CD4-positive, alpha-beta T cell (primary cell): ENCODE measurements at places on chromosomes 4 and X. TPM values are rescaled to one million over a fixed set of nuclear protein-coding genes. Genes with fewer than 3 reads are reported as not detected.

DNA sequence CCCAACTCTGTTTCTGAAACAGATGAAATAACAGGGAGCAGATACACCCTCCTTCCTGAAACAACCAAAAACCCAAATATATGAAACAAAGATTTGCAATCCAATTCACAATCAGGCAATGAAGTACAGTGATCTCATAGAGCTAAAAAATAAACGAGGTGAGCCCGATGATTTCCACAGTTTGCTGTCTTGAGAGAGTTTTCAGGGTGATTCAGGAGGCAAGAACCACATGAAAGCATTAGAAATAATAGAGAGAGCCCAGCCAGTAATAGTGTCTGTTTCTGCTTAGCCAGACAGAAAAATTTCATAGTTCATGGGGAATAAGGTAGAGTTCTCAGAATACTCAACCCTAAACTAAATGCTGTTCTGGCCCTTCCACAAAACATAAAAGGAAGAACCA is 296.2 kb downstream of the PDHA2 start:
- no peaks in the 10 kb centered on the region for H3K27me3 ChIP-seq
- H3K4me1 ChIP-seq: no peaks in the 10 kb centered on the region
- DNase-seq: no peak
- no peak overlapping the region for H3K4me3 ChIP-seq

DNA sequence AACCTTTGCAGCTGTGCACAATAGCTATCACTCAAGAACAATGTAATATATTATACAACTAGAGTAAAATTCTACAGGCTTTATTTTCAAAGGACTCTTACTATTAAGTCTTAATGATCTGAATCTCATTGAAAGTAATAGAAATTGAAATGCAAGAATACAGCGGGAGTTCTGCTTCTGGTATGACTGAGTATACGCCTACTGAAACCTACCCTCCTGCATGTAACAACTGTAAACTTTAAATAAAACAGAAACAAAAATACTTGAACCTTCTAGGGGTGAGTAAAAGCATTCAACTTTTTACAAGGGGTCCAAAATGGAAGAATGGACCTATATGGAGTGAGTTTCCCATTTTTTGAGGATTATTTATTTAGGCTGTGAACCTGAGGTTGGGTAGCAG is 13.5 kb downstream of the DCHS2 start:
- no peak overlapping the region for H3K4me3 ChIP-seq
- H3K27ac ChIP-seq: no peak overlapping the region
- H3K4me1 ChIP-seq: no peaks in the 10 kb centered on the region
- DNase-seq: no peak
- peaks cover 2% of the 10 kb centered on the region for H3K27me3 ChIP-seq
- H3K36me3 ChIP-seq: no peaks in the 10 kb centered on the region

- H3K27ac ChIP-seq: no peak overlapping the region
- no peak overlapping the region for H3K4me3 ChIP-seq
- no peaks in the 10 kb centered on the region for H3K36me3 ChIP-seq
Observed at GRCh38 chr4:76969941-76970529, 20.5 kb downstream of the SEPTIN11 start.

DNA sequence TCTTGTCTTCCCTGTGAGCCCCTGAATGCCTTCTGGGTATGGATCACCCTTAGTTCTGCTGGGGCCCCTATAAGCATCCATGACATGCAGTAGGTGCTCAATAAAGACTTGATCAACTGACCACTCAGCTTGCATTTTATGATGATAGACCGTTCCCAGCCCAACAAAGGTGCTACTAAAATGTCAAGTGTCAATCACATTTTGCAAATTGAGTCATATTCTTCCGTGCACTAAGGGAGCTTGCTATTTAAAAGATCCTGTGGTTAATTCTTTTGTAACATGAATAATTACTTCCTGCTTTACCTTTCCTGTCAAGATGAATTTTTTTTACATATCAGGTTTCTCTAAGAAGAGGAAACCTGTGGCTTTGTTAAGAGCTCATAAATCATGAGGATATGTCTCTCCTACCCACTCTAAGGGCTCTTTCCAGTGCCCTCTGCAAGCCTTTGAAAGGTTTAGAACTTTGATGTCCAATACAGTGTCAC is 47.6 kb downstream of the SH3KBP1 start:
- no peak overlapping the region for H3K4me3 ChIP-seq
- no peaks in the 10 kb centered on the region for H3K36me3 ChIP-seq
- H3K27me3 ChIP-seq: no peaks in the 10 kb centered on the region
- H3K4me1 ChIP-seq: peaks cover 50% of the 10 kb centered on the region
- DNase-seq: no peak
- peak overlapping the region; percentile 0 for H3K27ac ChIP-seq

DNA sequence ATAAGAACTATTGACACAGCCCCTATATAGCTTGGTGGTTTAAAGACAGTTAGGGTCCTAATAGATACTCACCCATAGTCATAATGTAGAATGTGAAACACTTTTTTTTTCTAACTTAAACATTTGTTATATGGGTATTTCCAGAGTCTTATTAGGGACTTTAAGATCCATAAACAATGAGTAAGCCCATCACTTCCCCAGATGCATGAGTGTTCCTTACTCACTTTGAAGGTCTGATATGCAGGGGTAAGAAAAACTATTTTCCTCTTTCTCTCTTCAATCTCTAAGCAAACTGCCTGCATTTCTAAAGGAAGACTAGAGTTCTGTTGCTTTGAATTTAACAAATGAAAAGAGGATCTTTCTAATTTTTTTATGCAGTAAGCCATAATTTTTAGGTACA is 443.6 kb upstream of the PITX2 start:
- no peak overlapping the region for H3K27ac ChIP-seq
- H3K36me3 ChIP-seq: no peaks in the 10 kb centered on the region
- no peak for DNase-seq
- H3K27me3 ChIP-seq: no peaks in the 10 kb centered on the region
- H3K4me1 ChIP-seq: no peaks in the 10 kb centered on the region

GRCh38 chr4:66219401-66219800 is 549.1 kb upstream of the EPHA5 start:
- no peak overlapping the region for H3K27ac ChIP-seq
- no peaks in the 10 kb centered on the region for H3K36me3 ChIP-seq
- H3K4me3 ChIP-seq: no peak overlapping the region
- H3K4me1 ChIP-seq: no peaks in the 10 kb centered on the region
- DNase-seq: no peak

DNA sequence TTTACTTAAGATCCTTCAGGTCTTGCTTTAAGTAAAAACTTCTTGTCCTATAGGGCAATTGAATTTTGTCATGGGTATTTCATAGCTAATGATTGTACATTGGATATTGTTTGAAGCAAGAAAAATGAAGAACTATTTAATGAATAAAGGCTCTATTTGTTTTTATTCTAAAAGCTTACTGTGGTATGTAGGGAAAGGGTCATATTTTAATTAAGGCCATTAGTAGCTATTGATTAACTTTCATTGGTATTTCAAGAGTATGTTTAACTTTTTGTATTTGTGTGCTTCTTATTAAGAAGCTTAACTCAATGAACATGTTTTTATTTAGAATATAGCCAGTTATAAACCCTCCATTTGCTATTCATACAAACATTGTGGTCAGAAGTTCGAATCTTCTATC is 1951.8 kb upstream of the ADGRL3 start:
- H3K4me1 ChIP-seq: no peaks in the 10 kb centered on the region
- no peaks in the 10 kb centered on the region for H3K36me3 ChIP-seq
- H3K27me3 ChIP-seq: no peaks in the 10 kb centered on the region
- DNase-seq: no peak
- no peak overlapping the region for H3K27ac ChIP-seq
- H3K4me3 ChIP-seq: no peak overlapping the region

GRCh38 chr4:42653626-42654560 is 3.0 kb downstream of the ATP8A1 start:
- H3K36me3 ChIP-seq: no peaks in the 10 kb centered on the region
- H3K27ac ChIP-seq: no peak overlapping the region
- H3K27me3 ChIP-seq: no peaks in the 10 kb centered on the region

GRCh38 chrX:49308604-49309269 is 5.3 kb downstream of the GAGE10 start:
- no peak overlapping the region for H3K27ac ChIP-seq
- DNase-seq: no peak
- peaks cover 21% of the 10 kb centered on the region for H3K4me1 ChIP-seq
- no peaks in the 10 kb centered on the region for H3K27me3 ChIP-seq

- no peaks in the 10 kb centered on the region for H3K27me3 ChIP-seq
- no peak overlapping the region for H3K27ac ChIP-seq
- no peak overlapping the region for H3K4me3 ChIP-seq
- no peak for DNase-seq
Observed at GRCh38 chr4:79298027-79298426, 27.8 kb downstream of the NAA11 start.

GRCh38 chrX:138345801-138346200 is 365.7 kb downstream of the FGF13 start:
- H3K4me1 ChIP-seq: no peaks in the 10 kb centered on the region
- no peaks in the 10 kb centered on the region for H3K27me3 ChIP-seq
- no peaks in the 10 kb centered on the region for H3K36me3 ChIP-seq
- no peak overlapping the region for H3K27ac ChIP-seq
- H3K4me3 ChIP-seq: no peak overlapping the region
- no peak for DNase-seq

- H3K4me3 ChIP-seq: peak overlapping the region; percentile 26
- H3K27ac ChIP-seq: no peak overlapping the region
- peaks cover 5% of the 10 kb centered on the region for H3K27me3 ChIP-seq
- DNase-seq: no peak
- H3K36me3 ChIP-seq: no peaks in the 10 kb centered on the region
Observed at GRCh38 chrX:40104630-40104984, 6.8 kb upstream of the BCOR start.

GRCh38 chr4:141121768-141122454 is 11.4 kb downstream of the RNF150 start:
- peaks cover 5% of the 10 kb centered on the region for H3K27me3 ChIP-seq
- no peaks in the 10 kb centered on the region for H3K36me3 ChIP-seq
- no peak for DNase-seq
- no peak overlapping the region for H3K27ac ChIP-seq
- H3K4me3 ChIP-seq: no peak overlapping the region
- no peaks in the 10 kb centered on the region for H3K4me1 ChIP-seq

DNA sequence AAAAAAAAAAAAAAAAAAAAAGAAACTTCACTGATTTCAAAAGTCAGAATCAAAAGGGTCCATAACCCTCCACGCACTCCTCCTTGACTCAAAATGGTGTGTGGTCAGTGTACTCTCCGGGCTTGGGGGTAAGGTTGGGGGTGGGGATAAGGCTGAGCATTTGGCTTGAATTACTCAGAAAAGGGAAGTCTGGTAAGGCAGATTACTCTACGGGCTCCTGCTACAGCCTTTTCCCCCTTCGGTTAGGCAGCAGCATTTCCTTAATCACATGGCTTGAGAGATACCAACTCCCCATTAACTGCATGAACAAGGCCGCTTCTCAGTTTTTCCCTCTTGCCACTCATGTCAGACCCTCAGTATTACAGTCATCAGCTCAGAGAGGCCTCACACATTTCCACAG is 135.4 kb upstream of the DUSP21 start:
- no peak for DNase-seq
- H3K4me1 ChIP-seq: no peaks in the 10 kb centered on the region
- H3K27ac ChIP-seq: no peak overlapping the region
- no peaks in the 10 kb centered on the region for H3K27me3 ChIP-seq
- no peak overlapping the region for H3K4me3 ChIP-seq
- no peaks in the 10 kb centered on the region for H3K36me3 ChIP-seq

- H3K27me3 ChIP-seq: no peaks in the 10 kb centered on the region
- H3K4me1 ChIP-seq: peaks cover 6% of the 10 kb centered on the region
- DNase-seq: no peak
- H3K36me3 ChIP-seq: peaks cover 51% of the 10 kb centered on the region
- H3K4me3 ChIP-seq: no peak overlapping the region
Observed at GRCh38 chr4:1357356-1358248, 10.6 kb downstream of the UVSSA start.

DNA sequence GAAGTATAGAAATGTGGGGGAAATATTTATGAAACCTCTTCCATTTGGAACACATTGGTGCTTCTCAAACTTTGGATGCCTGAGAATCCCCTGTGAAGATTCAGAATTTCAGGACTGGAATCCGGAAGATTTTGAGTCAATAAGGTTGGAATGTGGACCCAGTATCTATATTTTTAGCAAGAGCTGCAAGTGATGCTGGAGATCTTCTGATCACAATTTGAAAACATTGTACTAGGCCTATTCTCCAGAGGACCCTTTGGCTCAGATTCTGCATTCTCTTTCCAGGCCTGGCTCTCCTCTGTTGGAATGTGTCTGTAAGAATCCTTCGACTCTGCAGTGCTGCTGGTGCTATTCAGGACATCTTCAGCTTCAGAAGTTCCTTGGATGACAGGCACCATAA is 2.4 kb upstream of the PKD2 start:
- H3K4me3 ChIP-seq: no peak overlapping the region
- no peaks in the 10 kb centered on the region for H3K27me3 ChIP-seq
- no peak for DNase-seq
- H3K27ac ChIP-seq: no peak overlapping the region
- H3K4me1 ChIP-seq: peaks cover 8% of the 10 kb centered on the region

- no peaks in the 10 kb centered on the region for H3K4me1 ChIP-seq
- DNase-seq: no peak
- H3K4me3 ChIP-seq: no peak overlapping the region
- H3K27ac ChIP-seq: no peak overlapping the region
Observed at GRCh38 chr4:85986266-85986665, 373.6 kb downstream of the MAPK10 start.

- no peak for DNase-seq
- peaks cover 6% of the 10 kb centered on the region for H3K4me1 ChIP-seq
- H3K36me3 ChIP-seq: no peaks in the 10 kb centered on the region
- H3K27me3 ChIP-seq: peaks cover 3% of the 10 kb centered on the region
- H3K4me3 ChIP-seq: no peak overlapping the region
Observed at GRCh38 chrX:54419559-54420302, 20.5 kb upstream of the TSR2 start.

GRCh38 chr4:24108567-24108966 is 218.7 kb upstream of the PPARGC1A start:
- H3K27ac ChIP-seq: no peak overlapping the region
- no peak for DNase-seq
- H3K36me3 ChIP-seq: no peaks in the 10 kb centered on the region
- H3K4me1 ChIP-seq: no peaks in the 10 kb centered on the region
- no peaks in the 10 kb centered on the region for H3K27me3 ChIP-seq
- no peak overlapping the region for H3K4me3 ChIP-seq

PDLIM5 gene
- 23.1 TPM for total RNA-seq

FGFR3 gene
- not detected for total RNA-seq

QRFPR gene
- not detected for total RNA-seq

CTSO gene
- total RNA-seq: 3.7 TPM

CT55 gene
- total RNA-seq: not detected
